Lower lobe of right lung (tissue), 2 donors: ENCODE measurements at places on chromosomes 5 and 9. TPM values are rescaled to one million over a fixed set of nuclear protein-coding genes. Genes with fewer than 3 reads are reported as not detected.

DNA sequence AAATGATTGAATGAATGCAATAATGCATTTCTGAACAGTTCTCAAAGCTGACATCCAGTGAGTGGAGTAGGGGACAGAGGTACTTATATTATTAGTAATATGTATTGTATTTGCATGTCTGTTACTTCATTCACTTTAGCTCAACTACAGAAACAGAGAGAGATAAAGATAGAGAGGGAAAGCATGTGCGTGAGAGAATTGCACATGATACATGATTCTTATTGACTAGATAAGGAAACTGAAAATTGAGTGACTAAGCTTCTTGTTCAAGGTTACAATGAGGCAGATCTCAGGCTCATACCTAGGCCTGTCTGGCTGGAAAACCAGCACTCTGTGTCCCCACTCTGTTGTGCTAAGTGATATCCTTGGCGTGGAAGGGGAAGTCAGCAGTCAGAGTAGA, 337.7 kb upstream of the KLF4 start:
- DNase-seq, result no peak

- no peak for DNase-seq
Observed at GRCh38 chr5:17663182-17663581, 28.9 kb downstream of the TAF11L14 start.

DNA sequence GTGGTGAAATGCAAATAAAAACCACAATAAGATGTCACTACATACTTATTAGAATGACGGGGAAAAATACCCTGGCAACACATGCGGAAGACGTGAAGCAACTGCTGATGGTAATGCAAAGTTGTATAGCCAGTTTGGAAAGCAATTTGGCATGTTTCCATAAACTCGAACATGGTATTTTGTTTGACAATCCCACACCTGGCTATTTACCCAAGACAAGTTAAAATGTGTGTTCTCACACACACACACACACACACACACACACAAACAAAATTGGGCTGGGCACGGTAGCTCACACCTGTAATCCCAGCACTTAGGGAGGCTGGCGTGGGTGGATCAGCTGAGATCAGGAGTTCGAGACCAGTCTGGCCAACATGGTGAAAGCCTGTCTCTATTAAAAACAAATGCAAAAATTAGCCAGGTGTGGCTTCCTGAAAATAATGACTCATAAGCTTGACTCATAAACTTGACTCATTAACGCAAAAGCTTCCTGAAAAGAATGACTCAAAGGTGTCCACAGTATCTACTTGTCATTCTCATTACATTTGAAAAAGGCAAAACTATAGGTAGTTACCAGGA, 456.5 kb downstream of the CDH18 start:
- no peak for DNase-seq

GRCh38 chr5:1227667-1228066, 2.5 kb downstream of the SLC6A18 start:
- DNase-seq, result no peak

- DNase-seq, result no peak
Observed at GRCh38 chr5:1916041-1917001, 33.6 kb upstream of the IRX4 start.

DNA sequence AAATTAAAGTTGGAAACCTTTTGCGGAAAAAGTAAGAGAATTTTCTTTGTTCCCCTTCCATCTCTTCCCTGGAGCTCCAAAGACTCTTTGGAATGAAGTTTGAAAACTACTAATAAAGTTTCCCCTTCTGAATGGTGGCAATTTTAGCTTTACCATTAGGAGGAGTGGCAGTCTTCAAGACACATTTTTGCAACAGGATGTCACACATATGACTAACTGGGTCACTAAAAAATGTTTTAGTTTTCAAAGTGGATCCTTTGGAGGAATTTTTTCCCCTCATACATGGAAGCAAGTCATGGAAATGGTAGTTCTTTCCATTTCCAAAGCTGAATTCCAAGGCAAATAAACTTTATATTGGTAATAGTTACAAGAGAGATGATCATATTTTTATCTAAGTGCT, 15.6 kb downstream of the FBXO4 start:
- no peak for DNase-seq

- DNase-seq, result no peak
Observed at GRCh38 chr5:5473226-5473625, 50.7 kb downstream of the ICE1 start.

DNA sequence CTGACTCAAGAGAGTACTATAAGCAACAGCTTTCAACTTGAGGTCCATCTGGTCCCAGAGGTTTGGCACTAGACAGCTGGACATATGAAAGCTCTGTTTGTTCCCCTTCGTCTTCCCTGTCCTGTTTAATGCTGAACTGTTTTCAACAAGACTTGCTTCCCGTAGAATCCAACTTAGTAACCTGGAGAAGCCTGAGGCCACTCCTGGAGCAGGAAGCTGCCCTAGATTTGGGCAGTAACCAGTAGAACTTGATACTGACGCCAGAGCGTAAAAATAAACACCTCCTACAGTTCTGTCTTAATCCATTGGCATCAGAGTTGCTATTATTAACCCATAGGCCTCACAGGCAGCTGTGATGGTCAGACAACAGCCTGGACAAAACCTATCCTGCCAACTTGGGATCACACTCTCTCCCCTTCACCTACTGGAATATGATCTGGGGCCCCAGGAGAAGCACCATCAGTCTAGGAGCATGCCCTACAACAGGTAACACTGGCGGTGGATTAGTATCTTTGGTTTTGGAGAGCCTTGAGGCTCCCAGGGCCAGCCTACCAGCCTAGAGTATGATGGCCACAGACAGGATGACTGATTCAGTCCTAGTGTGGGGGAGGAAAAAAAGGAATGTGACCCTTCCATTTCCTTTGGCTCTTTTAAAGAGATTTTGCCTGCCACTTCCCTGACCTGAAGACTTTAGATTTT, 29.2 kb downstream of the RUSC2 start:
- DNase-seq, result no peak

GRCh38 chr9:438961-439768, 224.5 kb downstream of the DOCK8 start:
- DNase-seq, result no peak

- DNase-seq, result no peak
Observed at GRCh38 chr5:122584411-122585300, 190.2 kb upstream of the SNX2 start.

- DNase-seq, result no peak
Observed at GRCh38 chr9:124480621-124480981, 26.6 kb downstream of the NR5A1 start.

GRCh38 chr9:116653348-116654058, 33.6 kb upstream of the TRIM32 start:
- no peak for DNase-seq

The MACIR gene
- 4.9 TPM for total RNA-seq

The FBLL1 gene
- not detected for total RNA-seq

The MVB12B gene
- 47.8 TPM for total RNA-seq
